Activated CD4-positive, alpha-beta T cell treated with anti-CD3 and anti-CD28 coated beads, Interleukin-2, amount 50 U/mL, for 48 hours (primary cell): ENCODE measurements at places on chromosomes 16 and 17.
A peak's percentile ranks its signal among the peaks of the same experiment; 100 is the strongest.

GRCh38 chr16:17302214-17302613 lies 168.5 kb downstream of the XYLT1 start:
- no peak for DNase-seq

GRCh38 chr16:22675745-22676540 lies 138.0 kb upstream of the HS3ST2 start:
- DNase-seq, result no peak

DNA sequence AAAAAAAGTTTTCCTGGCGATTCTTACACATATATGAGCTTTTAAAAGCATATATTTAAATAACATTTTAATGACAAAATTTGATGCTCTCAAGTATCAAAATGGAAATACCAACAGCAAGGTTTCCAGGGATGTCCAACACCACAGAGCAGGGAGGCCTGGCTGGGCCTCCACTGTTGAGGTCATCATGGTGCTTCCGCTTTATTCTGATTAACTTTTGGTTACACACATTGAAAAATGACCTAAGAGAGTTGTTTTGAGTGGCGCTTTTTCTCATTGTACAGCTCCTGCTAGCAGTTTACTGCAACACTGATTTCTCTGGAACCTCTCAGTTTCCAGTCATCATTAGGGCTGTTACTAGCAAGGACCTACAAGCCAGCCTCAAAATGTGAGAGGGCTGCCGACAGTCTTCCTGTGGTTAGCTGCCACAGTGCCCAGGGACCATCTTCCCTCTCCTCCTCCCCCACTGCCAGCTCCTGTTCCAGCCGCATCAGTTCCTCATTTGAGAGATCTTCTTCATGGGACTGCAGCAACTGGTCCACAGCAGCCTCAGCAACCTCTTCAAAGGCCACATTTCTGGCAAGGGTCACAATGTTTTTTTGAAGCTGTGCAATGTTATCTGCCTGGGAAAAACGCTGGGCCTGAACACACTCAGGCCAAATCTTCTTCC lies 21.3 kb downstream of the DEF8 start:
- no peak for DNase-seq

GRCh38 chr17:32111141-32111771 lies 31.0 kb upstream of the RHOT1 start:
- peak; percentile 28 for DNase-seq

DNA sequence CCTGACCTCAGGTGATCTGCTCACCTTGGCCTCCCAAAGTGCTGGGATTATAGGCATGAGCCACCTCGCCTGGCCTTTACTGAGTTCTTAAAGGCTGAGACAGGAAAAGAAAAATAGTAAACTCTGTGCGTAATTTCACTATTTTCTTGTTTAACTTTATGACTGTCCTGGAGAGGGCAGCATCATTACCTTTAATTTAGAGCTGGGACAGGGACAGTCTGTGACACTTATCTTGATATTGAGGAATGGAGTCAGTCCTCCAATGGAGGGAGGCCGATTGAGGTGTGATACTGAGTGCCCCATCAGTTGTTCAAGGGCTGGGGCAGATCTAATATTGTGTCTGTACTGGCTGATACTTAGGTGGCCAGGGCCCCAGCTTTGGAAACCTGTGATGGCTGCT lies 21.5 kb upstream of the SPN start:
- DNase-seq, result no peak

DNA sequence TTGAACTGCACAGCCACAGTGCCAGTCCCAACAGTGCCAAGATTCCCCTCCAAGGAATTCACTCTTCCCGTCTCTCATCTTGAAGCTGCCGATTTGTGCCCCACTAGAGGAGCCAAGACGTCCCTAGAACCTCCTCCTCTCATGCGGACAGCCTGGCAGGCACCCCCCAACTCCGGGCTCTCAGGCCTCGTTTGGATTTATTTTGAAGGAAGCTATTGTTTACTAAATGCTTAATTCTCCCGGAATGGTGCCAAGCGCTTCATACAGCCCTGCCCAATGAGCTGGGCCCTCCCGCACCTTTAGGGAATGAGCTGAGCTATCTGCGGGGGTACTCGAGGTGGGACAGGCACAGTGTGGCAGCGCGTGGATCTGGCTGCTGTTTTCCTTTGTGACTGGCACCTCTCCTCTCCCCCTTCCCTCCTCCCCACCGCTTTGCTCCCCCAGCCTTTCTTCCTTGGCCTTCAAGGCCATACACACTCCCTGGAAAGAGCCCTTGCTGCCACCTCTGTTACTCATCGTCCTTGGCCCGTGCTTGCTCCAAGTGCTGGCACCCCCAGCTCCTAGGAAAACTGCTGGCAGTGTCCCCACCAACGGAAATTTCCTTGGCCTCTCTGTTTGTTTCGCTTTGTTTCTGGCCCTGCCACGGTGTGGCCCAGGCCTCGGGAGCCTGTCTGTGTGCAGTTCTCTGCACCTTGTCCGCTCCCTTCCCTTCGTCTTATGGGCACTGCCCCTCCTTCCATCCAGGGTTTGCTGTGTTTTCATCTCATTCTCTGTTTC lies 49.9 kb upstream of the CDR2 start:
- DNase-seq, result no peak

DNA sequence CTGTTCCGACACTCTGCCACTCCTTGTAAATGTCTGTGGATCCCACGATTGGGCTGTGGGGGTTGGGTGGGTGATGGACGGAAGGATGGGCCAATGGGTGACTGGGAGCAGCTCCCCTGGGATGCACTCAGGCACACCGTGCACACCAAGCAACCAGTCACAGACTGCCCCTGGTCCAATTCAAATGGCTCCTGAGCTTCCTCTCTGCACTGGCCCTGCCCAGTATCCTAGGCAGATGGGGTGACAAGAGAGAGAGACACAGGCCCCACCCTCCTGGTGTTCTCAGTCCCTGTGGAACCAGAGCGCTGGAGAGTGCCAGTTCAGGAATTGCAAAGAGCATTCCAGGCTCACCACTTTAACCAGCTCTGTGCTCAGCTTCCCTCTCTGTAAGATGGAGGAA lies 32.8 kb downstream of the BEAN1 start:
- no peak for DNase-seq

DNA sequence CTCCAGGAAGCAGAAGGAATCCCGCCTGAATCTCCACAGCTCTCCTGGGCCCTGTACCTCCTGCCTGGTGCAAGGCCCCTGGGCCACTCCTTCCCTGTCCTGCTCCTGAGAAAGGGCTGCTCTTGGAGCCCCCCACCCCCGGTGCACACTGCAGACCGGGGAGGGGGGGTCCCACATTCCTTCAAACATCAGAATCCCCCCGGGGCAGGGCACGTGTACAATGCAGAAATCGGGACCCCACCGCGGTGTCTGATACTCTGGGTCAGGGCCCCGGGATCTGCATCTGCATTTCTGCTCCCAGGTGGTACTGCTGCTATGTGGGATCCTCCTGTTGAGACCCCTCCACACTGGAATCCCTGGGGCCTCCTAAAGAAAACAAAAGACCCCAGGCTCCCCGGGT lies 99.5 kb upstream of the GSE1 start:
- DNase-seq, result no peak

- DNase-seq, result peak; percentile 40
Measured at GRCh38 chr16:2686912-2687507, 4.7 kb downstream of the KCTD5 start.

DNA sequence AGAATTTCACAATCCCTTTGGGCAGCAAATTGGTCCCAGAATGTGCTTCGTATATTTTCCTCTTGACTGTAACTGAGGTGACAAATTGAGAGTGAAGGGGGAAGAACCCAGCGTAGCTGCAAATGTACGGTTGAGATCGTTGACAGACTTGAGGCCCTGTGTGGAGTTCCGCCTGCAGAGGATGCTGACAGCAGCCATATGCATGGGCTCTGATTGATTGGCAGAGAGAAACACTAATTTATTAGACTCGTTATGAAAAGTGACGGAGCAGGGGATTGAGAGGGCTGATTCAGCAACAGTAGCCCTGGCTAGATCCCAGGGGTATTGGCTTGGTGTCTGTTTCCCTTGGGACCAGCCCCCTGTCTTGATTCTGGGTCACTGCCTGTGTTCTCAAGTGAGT lies 930.1 kb upstream of the EEF2KMT start:
- no peak for DNase-seq

DNA sequence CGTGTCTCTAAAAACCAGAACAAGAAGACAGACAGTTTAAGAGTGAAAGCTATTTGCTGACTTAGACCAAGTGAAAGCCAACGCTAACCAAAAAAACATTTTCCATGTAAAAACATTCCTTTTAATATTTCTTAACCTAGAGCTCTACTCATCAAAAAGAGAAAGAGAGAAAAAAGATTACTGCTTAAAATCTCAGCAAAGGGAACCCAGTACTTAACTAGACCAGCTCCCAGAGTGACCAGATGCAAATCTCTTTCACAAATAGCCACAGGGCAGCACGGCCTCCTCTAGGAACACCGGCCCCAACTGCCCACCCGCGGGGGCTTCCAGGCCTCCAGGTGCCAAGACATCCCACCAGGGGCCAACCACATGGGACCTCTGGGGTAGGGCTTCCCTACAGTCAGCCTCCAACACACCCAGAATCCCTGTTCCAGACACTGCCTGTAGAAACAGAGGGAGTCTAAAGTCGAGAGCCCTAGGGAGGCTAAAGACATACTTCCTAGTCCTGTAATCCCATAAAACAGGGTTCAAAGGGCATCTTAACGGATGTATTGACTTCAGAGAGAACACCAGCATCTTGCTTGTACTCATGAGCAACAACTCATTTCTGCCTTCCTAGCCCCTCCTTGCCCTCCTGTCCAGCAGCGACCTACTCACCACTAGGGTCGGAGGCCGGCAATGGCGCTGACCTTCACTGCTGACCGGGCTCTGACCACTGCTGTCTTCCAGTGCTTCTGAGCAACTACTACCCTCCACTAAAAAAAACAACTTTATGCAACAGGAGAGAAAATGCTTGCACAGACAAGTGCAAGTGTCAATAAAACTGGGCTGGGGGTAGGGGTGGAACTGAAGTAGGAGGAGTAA lies 21.3 kb downstream of the ZCCHC14 start:
- DNase-seq, result no peak

GRCh38 chr16:47139561-47140185 lies 4.1 kb downstream of the NETO2 start:
- DNase-seq, result no peak

- no peak for DNase-seq
Measured at GRCh38 chr16:86346034-86346433, 164.3 kb upstream of the FOXF1 start.

DNA sequence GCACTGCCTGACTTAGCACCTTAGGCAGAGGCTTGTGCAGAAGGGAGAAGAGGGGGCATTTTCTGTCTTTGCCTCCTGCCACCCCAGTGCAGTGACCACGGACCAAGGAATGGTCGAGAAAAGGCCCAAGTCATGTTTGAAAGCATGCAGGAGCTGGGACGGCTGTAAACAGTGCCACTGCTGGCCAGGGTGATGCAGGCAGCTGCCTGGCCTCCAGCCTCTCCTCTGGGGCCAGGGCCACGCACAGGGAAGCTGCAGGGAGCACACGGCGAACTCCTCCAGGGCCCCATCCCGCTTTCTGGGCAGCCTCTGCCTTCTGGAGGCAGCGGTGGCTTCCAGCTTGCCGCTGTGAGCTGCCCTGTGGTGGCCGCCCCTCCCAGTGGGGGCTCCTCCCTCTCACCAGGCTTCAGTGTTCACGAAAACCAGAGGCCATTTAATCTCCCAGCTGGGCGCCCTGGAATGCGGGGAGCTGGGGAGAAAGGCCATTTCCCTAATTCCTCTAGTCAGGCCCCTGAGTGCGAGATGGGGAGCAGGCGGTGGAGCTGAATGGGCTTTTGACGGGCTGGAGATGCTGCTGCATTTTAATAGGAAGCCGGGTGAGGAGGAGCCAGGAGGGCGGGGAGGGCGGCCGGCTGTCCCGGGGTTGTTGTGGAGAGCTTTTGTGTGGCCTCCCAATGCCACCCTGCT lies 28.7 kb upstream of the DNAI2 start:
- no peak for DNase-seq

DNA sequence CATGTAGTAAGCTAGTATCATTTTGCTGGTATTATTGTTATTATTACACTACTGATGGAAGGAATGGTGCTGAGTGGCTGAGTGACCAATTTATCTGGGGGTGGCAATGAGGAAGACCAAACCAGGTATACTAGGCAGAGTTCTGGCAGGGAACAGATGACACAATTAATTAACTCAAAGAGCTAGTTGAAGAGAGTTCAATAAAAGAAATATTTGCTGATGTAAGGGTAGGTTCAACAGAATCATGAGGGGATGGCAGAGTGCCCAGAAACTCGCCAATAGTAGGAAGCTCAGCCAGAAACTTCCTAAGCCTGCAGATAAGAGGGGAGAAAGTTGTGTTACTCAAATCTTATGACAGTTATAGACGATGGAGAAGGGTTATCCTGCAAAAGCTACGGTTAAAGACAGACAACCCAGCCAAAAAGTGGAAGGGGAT lies 352.5 kb downstream of the KCNJ2 start:
- no peak for DNase-seq

- no peak for DNase-seq
Measured at GRCh38 chr17:82294064-82294773, 20.7 kb upstream of the CSNK1D start.

GRCh38 chr16:25126820-25127232 lies 15.3 kb downstream of the LCMT1 start:
- DNase-seq, result peak; percentile 46

- no peak for DNase-seq
Measured at GRCh38 chr16:47565454-47565853, 104.3 kb downstream of the PHKB start.

DNA sequence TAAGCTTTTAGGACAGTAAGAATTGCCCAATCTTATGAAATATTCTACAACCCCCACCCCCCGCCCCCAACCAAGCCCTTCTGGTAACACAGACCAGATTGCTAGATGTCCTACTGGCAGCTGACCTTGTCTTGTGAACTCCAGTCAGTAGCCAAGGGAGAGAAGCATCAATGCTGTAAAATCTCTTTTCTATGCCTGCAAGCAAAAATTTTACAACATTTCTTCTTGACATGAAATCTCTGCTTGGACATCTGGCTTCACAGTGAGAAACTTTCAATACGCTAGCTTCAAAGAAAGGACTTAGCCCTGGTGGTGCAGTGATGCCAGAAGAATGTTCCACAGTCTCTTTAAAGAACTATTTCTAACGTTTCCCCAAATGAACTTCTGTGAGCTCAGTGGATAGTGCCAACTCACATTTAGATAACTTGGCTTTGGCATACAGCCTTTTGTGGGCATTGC lies 169.3 kb upstream of the AXIN2 start:
- DNase-seq, result no peak

- peak; percentile 28 for DNase-seq
Measured at GRCh38 chr17:164303-165235, 16.9 kb downstream of the DOC2B start.

- DNase-seq, result no peak
Measured at GRCh38 chr16:59058250-59058649, 324.1 kb upstream of the GOT2 start.

DNA sequence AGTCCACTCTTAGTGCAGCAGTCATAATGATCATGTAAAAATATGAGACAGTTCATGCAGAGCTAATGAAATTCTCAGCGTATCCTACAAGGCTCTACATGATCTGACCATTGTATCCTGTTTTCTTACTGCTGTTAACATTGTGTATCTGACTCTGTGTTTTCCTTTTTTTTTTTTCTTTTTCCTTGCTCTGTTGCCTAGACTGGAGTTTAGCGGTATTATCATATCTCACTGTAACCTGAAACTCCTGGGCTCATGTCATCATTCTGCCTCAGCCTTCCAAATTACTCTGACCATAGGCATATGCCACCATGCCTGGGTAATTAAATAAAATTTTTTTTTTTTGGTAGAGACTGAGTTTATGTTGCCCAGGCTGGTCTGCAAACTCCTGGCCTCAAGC lies 12.1 kb downstream of the DUS2 start:
- no peak for DNase-seq

GRCh38 chr16:47431960-47432359 lies 28.9 kb downstream of the ITFG1 start:
- DNase-seq, result peak; percentile 5
